GM12864 (cell line): ENCODE measurements at places on chromosomes 6 and 20.

DNA sequence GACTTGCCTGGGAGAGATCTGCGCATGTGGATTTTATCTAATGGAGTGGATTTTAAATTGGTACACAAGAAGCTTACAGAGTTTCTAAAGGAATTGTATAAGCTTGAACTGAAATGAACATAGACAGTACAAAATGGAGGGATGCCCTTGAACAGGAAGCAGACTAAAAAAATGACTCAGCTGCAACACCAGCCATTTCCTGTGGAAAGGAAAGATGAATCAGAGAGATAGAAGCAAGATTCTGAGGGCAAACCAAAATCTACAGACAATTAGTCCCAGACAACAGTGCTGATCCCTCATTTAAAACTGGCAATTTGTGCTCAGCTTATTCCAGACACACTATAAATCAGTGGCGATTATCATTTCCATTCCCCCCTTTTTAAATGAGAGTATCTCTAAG, 114.6 kb upstream of the TCF21 start:
- DNase-seq: no peak

GRCh38 chr6:136749359-136749997, 42.8 kb downstream of the MAP3K5 start:
- no peak for DNase-seq

DNA sequence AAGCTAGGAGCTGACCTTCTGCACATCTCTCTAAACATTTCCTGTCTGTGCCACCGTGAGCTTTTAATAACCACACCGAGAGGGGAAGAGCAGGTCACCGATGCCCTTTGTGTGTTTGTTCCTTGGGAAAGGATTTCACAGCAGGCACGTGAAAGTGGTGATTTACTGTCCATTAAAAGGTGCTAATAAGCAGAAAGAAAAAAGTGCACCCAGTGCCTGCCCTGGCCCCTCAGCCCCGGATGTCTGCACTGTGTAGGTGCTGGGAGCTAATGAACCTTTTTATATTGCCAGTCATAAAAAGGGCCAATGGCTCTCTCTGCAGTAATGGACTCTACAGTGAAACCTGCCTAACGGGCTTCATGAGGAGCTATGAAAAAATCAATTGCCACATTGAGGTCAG, 312.6 kb downstream of the C6orf118 start:
- no peak for DNase-seq

DNA sequence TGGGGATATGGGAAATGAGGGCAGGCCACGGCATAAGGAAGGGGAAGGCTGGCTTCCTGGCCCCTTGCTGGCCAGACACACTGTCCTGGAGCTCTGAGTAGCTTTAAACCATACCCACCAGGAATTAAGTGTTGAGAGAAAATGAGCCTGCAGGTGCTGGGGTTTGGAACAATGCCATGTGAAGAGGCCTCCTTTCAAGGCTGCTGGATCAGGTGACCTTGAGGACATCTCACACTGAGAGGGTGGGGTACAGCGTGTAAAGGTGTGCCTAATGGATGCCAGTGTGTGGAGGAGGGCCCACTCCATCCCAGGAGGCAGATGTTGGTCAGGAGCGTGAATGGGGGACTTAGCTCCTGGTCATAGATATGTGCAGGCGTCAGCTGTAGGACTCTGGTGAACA, 74.8 kb upstream of the MLN start:
- no peak for DNase-seq

DNA sequence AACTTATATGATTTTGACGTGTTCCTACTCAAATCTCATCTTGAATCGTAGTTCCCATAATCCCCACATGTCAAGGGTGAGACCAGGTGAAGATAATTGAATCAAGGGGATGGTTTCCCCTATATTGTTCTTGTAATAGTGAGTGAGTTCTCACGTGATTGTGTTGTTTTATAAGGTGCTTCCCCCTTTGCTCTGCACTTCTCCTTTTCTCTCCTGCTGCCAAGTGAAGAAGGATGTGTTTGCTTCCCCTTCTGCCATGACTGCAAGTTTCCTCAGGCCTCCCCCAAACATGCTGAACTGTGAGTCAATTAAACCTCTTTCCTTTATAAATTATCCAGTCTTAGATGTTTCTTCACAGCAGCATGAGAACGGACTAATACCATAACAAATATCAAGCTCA, 83.2 kb downstream of the MANEA start:
- DNase-seq: no peak

- no peak for DNase-seq
Measured at GRCh38 chr6:64715624-64716023, 991.4 kb downstream of the EYS start.

DNA sequence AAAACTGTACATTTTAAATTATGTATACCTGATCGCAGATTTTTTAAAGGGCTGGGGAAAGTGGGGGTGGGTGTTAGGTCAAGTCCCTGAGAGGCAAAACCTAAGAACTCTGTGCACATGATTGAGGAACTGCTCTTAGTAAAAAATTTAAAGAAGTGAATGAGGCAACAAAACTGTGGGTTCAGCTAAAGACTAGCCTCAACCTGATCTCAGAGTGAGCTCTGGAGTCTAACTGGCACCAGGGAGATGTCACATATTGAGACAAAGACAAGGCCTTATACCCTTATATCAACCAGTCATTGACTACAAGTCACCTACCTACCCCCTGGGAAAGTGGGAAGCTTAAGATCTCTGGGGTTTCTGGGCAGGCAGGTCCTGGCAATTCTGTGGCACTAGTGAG, 27.4 kb upstream of the RUNX2 start:
- no peak for DNase-seq

- no peak for DNase-seq
Measured at GRCh38 chr20:20406306-20406705, 38.4 kb downstream of the INSM1 start.

DNA sequence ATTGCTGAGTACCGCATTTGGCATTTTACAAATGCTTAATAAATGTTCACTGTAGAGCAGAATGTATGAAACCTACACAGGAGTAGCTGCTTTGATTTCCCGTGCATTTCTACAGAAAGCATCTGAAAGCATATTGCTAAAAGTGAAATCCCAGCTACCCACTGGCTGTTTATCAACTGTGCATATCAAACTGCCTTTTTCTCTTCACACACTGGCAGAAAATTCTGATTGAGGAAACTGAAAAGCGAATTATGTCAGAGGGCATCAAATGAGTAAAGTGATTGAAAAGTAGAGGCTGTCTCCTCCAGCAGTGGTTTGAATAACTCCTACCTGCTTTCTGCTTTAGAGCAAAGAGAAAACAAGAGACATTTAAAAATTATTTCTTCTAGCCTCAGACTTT, 28.0 kb downstream of the STX11 start:
- no peak for DNase-seq

DNA sequence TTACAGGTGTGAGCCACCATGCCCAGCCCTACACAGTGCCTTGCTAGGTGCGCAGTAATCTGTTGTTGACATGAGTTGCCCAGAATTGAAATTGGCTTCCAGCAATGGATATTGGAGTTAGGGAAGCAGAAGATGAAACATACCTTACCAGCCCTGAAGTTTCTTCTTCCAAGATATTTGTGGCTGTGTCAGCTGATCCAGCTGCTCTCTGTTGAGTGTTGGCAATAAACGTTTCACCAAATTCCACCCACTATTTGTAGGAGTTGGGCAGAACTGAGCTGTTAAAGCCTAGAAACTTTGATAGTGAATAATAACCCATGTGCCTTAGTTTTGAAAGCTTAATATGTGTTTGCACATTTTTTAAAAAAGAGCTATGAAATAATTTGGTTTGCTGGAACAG, 218.2 kb upstream of the SNX9 start:
- no peak for DNase-seq

- no peak for DNase-seq
Measured at GRCh38 chr6:14751645-14752175, 494.2 kb upstream of the JARID2 start.

GRCh38 chr6:129135451-129135850, 252.5 kb downstream of the LAMA2 start:
- DNase-seq: no peak

GRCh38 chr20:49597825-49598395, 30.0 kb upstream of the PTGIS start:
- DNase-seq: no peak

DNA sequence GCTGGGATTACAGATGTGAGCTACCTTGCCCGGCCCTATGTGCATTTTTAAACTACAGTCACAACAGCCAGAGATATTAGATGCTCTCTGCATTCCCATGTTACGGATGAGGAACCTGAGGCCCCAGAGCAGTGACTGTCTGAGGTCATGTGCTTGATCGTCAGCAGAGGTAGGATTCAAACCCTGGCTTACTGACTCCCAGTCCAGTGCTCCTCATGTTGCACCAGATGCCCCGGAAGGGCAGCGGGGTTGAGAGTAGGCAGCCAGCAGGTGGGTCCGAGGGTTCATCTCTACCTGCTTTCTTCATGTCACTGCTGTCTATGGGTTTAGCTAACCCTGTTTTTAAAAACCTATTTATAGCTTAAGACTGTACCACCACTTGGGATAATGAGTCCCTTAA, 9.3 kb upstream of the ZNF335 start:
- no peak for DNase-seq

DNA sequence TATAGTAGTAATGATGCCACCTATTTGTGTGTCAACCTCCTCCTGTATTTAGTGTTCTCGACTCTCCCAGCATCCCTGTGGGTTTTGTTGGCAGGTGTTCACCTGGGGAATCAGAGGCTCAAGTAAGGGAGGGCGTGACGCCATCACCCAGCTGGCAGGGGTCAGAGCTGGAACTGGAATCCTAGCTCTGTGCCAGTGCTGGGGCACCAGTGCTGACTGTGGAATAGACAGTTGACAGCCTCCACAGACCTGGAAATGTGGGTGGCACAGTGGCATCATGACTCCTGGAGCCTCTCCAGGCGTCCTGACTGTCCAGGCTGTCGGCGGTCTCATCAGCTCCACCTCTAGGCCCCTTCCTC, 102.8 kb downstream of the SYCP2 start:
- DNase-seq: no peak

- no peak for DNase-seq
Measured at GRCh38 chr6:148559848-148560433, 186.9 kb upstream of the UST start.

GRCh38 chr6:4365686-4366085, 230.3 kb upstream of the ECI2 start:
- DNase-seq: no peak

GRCh38 chr6:21228876-21229460, 364.6 kb upstream of the SOX4 start:
- no peak for DNase-seq

DNA sequence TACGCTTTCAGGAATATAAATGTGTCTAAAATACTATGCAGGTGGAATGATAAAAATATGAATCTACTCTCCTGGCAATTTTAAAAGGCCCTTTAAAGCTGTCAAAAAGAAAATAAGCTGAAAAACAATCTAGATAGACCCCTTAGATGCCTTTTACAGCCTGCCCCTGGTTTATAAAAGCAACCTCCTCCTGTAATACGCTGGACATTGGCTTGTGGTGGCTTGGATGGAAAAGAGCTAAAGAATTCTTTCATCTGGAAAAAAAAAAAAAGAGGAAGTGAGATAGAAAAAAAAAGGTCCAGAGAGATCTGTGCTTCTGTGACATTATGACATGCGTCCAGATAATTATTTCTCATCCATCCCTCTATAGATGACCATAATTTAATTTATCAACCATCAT, 115.9 kb upstream of the NRSN1 start:
- DNase-seq: no peak
